ENCODE measurements at places on chromosomes 2 and 18.

DNA sequence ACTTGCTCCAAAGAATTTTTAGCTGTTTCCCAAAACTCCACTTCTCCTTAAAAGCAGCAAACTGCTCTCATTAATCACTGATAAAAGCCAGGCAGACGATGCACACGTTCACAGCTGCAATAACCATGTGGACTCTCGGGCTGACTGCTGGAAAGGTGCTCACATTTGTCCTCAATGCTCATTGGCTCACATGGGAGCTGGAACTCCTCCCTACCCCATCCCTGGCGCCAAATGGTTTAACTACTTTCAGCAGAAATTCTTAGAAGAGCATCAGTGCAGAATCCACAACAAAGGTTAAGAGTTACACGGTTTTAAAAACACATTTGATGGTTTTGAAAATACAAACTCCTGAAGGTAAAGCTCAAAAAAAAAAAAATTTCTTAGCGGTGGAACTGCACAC is 117.1 kb downstream of the NOL10 start:
- no peak for DNase-seq

DNA sequence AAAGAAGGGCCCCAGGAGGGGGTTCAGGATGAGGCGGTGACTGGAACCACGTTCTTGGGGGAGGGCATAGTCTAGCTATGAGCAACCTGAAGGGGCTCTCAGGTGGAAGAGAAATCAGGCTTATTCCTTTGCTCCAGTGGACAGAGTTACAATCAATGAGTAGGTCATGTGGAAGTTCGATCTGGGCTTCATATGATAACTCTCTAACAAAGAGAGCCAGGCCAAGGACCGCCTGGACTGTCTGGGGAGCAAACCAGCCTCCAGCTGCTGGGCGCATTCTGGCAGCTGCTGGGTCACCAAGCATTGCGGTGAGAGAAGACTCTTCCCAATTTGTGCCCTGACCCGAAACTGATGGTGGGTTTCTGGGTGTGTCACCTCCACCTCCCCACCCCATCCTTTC is 180.3 kb upstream of the SMAD2 start:
- DNase-seq: no peak

GRCh38 chr2:40273734-40274182 is 178.1 kb downstream of the SLC8A1 start:
- DNase-seq: no peak

DNA sequence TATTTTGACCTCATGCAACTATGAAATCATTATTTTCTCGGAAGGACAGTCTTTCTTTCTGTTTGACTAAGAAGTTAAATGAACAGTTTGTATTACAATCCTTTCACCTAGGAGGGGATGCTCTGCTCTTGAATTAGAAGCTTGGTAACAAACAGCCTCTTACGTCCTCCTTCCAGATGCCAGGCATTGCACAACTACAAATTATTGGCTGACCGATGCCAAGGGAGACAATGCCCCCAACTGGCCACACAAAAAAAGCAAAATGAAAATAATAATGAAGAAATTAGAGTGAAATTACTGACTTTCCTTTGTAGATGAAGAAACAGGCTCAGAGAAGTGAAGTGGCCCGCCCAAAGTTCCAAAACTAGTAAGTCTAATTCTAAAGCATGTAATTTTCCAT is 177.9 kb downstream of the CYRIA start:
- no peak for DNase-seq

DNA sequence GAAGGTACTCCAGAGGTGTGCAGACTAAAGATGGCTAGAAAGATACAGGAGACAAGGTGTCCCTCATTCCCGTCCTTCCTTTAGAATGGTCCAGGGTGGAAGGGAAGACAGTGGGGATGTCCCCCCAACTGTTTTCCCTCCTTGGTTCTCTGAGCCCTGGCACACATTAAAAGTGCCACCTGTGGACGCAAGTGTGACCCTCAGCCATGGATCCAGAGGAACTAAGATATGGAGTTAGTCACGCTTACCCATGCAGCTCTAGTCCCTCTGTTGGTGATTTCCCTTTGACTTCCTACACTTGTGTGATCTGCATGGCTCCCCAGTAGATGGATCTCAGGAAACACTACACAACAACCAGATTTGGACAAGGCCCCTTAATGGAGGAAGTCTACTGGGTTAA is 113.1 kb upstream of the SRD5A2 start:
- no peak for DNase-seq

DNA sequence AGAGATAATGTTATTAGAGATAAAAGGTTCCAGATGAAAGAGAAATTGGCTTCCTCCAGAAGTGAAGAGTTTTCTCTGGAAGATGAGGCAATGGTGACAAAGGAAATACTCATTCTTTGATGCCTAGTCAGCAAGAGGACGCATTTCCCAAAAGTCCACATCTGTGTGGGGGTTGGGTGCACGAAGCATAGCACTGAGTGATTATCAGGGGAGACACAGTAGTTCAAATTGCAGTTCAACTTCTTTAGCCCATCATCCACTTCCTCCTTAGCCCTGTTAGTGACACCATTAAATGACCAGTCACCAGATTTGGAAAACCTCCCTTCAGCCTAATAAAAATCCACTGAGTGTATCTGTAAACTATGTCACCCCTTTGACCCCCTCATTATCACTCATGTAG is 80.9 kb upstream of the PHLPP1 start:
- no peak for DNase-seq

DNA sequence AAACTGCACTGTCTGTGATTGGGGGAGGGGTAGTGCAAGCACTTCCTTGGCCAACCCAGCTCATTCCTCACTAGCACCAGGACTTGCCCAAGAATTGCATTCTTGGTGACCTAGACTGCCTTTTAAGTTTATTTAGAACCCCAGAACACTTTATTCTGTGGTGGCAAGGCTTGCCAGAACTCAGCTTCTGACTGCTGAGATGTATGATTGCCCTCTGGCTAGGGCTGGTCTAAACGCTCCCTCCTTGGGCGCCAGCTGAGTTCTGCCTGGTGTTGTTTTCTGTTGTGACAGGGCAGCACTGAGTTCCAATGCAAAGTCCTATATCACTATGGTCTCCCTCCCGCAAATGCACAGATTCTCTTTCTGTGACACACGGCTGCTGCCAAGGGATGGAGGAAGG is 247.7 kb downstream of the ZNF385B start:
- no peak for DNase-seq

DNA sequence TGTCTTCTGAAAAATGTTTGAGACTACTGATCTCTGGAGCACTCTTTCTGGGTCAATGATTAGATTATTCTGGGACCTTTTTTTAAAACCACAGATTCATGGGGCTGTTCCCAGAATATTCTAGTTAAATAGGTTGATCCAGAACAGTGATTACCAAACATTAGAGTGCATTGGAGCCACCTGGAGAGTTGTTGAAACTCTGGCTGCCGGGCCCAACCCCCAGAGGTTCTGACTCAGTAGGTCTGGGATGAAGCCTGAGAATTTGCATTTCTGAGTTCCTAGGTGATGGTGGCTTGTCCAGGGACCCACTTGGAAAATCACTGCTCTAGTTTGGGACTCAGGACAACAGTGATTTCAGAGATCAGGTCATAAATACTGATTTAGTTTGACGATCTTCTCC is 197.3 kb downstream of the PTPRM start:
- no peak for DNase-seq

DNA sequence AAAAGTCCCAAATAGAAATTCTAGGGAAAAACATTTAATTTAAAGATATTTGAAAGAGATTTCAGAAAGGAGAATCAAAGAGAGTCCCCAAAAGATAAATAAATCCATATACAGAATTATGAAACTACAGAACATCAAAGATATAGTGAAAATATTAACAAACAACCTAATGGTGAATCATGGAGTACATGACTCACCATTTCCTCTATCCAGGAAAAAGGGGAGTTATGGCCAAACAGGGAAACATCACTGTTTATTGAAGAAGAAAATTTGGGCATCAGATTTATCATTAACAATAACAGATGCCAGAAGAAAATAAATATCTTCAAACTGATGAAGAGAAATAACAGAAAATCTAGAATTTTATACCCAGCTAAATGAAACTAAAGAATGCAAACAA is 448.3 kb downstream of the CDH2 start:
- DNase-seq: no peak

- DNase-seq: no peak
Observed at GRCh38 chr2:58419983-58420382, 178.9 kb upstream of the FANCL start.

GRCh38 chr2:65182570-65182969 is 45.1 kb upstream of the ACTR2 start:
- no peak for DNase-seq

DNA sequence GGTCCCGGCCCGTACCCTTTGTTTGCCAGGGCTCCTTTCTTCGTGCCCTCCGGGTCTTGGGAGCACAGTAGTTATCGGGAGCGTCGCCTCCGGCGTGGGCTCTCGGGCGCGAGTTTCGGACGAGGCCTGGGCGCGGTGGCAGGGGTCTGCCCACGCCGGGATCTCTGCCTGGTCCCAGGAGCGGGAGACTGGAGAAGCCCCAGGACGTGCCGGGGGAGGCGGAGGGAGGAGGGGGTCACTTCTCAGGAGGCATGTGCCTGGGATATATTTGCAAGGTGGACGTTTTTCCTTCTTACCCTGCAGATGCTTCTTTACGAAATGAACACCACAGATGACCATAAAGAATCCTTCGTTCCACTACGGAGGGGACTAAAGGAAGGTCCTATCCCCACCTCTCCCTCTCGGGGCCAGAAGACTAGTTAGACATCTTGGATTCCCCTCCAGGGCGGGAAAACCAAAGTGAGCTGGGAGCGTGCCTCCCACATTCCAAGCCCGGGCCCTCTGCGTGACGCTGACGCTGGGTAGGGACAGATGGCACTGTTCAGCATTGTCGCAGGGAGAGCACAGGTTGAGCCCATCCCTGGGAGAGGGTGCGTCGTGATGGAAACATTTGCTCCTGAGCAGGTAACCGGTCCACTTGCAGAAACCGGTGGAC is 483 bp upstream of the FHL2 start:
- DNase-seq: no peak
